ENCODE measurements at places on chromosomes 3 and 15.

- DNase-seq: no peak
Measured at GRCh38 chr15:40906991-40907802, 12.9 kb downstream of the VPS18 start.

DNA sequence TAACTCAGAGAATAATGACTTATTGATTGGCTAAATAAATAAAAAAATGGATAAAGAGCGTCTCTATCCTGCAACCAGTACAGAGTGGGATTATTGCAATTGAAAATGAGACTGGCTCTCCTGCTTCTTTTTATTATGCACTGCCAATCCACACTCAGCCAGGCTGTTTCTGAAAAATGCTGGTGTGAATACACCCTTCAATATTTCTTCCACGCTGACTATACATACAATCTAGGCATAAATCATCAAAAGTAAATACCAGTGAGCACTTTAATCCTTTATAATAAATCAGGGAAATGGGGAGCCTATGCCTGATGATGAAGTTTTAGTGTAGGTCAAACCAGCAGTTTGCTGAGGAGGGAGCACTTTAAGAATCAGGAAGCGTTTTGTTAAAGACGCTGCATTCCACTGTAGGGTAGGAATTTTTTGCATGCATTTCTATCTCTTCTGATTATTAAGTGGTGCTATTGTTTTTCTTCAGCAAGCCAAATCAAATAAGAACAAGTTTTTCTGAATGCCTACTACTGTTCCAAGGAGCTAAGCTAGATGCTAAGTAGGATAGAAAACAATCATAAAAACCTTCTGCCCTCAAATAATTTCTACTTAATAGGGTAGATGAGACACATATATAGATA lies 781.5 kb downstream of the TBL1XR1 start:
- DNase-seq: no peak

DNA sequence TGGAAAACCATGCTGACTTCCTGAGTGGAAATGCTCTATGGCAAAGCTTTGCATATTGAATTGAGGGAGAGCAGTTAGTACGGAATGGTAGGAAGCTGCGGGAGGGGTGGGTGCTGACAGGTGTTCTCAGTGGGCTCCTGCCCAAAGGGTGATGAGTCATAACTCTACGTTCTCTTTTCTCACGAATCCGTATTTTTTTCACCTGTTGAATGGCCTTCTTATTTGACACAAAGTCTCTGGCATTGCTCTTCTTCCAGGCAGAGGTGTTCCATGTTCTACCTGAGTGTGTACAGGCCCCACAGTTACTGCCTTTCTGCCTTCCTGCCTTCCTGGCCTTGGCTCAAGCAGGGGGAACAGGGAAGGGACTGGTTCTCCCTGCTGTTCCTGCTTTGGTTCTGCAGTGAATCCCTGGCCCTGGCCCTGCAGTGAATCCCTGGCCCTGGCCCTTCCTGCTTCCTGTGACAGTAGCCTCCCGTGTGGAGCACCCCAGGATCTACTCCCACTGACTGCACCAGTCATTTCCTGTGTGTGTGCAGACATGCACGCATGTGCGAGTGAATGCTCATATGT lies 31.9 kb downstream of the TRAK1 start:
- DNase-seq: no peak

DNA sequence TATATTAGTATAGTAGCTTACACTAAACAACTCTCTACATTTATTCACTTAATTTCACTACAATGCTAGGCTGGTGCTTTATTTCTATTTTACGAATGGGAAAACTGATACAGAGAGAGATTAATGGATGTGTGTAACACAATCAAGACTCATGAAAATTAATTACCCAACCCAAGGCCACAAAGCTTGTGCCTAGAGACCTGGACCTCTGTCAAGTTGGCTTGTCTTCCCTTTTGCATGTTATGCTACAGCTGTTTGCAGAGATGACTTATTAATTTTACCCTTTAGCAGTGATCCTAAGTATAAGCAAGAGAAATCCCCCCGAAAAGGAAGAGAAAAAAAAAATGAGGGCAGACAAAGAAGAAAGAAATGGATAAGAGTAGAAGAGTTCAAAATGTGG lies 162.5 kb downstream of the C3orf38 start:
- no peak for DNase-seq

- no peak for DNase-seq
Measured at GRCh38 chr3:157148196-157148889, 11.6 kb downstream of the CCNL1 start.

GRCh38 chr15:90762109-90762508 lies 45.0 kb downstream of the BLM start:
- no peak for DNase-seq
